ENCODE measurements at places on chromosomes 7 and 10.

DNA sequence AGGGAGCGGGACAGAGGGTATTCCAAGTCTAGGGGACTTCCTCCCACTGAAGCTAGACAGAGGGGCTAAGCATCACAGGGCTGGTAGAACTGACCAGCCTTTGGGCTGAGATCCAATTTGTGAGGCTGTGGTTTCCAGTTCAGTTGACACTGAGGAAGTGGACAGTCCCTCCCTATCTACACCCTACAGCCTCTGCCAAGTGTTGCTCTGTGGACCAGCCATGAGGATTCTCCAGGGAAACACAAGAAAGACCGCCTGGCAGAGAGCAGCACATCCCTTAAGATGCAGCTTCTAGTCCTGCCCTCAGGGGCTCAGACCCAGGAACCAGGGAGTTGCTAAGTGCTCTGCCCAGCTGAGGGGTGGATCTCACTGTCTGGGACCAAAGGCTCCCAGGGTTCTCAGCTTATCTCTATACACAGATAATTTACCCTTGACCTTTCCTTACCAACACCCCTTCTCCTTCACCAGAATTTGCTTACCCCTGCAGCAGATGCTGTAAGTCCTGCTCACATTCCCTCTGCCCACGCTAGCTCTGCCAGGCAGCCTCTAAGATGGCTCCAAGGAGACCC is 252.0 kb downstream of the SKIDA1 start:
- DNase-seq = no peak

- DNase-seq = peak; percentile 11
Observed at GRCh38 chr7:88357294-88357693, 50.6 kb upstream of the STEAP4 start.

DNA sequence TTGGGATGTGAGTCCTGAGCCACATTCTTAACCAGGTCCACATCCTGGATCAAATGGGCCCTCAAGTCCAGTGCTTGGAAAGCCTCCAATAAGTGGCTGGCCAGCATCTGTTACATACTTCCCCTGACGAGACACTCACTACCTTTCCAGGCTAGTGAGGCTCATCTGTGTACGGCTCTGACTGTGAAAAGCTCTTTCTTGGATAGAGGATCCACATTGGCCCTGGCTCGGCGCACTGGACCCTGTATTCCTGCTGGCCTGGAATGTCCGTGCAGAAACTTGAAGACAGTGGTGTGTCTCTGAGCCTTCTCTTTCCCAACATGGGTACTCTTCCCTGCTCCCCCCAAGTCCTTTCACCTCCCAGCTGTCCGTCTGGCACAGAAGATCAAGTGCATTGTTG is 35.5 kb downstream of the MYL10 start:
- DNase-seq = no peak

DNA sequence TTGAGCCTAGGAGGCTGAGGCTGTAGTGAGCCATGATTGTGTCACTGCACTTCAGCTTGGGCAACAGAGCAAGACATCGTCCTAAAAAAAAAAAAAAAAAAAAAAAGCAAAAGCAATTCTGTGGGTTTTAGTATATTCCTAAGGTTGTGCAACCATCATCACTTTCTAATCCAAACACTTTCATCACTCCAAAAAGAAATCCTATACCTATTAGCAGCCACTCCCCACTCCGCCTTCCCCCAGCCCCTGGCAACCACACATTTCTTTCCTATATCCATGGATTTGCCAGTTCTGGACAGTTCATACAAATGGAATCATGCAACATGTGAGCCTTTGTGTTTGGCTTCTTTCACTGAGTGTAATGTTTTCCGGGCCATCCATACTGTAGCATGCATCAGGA is 20.4 kb downstream of the ZAN start:
- no peak for DNase-seq

DNA sequence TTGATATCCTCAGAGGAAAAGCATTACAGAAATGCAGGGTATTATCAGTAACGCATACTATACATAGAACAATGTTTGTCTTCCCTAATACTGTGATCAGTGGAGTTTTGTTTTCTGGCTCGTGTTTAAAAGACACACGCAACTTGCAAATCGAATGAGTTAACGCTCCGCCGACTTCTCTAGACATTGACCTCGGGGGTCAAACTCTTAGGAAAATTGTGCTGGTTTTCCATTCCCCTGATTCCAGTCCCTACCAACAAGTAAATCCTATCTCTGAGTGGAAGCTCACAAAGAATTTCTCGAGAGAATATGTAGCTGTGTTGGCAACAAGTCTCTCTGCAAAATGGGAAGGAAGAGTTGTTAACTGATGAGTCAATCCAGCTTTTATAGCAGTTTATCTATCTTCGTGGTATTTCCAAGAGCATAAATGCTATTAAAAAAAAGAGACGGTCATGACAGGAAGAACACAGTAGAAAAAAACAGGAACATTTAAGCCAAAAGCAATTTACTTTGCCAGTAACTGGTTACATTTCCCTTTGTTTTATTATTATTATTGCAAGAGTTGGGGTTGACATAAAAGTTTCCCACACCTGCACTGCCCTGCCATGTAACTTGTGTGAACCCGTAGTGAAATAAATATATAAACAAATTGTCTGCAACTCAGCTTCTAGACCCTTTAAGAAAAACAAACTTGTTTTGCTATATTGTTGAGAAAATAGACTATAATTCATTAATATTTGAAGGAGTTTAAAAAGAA is 144.4 kb downstream of the ARID5B start:
- peak; percentile 94 for DNase-seq

GRCh38 chr10:97140902-97141745 is 44.6 kb downstream of the SLIT1 start:
- DNase-seq = no peak

DNA sequence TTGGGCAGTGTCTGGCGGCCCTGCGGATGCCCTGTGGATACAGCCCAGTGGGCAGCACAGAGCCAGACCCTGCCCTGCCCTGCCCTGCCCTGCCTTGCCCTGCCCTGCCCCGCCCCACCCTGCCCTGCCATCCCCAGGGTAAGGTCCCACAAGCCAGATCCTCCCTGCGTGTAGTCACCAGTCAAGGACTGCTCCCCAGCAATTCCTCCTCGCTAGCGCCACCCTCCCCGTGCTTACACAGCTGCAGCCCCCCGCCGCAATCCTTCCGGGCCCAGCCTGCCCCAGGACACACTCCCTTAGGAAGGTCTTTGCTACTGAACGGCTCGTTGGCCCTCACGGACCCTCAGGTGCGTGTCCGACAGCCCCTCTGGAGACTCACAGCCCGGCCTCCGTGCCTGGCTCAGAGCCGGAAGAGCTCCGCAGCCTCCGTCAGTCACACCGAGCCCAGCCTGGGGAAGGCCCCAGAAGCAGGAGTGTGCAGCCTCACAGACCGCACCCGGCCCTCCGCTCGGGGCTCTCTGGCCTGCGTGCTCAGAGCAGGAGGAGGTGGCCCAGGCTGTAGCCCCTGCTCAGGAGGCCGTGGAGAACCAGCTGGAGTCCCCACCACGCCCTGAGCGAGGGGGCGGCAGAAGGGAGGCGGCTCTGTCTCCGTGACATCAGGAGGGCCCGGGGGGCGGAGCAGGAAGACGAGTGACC is 68.3 kb downstream of the PWWP2B start:
- DNase-seq = no peak

DNA sequence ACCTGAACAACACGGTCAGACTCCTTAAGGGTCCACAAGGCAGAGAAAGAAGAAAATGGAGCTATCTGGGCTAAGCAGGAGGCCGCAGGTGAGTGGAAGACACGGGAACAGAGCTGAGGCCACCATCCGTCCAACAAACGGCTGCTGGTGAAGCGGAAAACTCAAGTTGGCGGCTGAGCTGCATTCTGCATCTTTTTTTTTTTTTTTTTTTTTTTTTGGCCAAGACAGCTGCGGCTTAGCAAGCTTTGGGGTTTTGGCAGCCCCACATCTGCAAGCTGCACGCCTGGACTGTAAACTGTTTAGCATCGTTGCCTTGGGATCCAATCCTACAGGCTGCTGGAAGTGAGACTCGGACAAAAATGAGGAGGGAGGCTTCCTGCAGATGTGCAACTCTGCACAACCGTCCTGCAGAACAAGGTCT is 37.4 kb downstream of the RGS10 start:
- DNase-seq = no peak

DNA sequence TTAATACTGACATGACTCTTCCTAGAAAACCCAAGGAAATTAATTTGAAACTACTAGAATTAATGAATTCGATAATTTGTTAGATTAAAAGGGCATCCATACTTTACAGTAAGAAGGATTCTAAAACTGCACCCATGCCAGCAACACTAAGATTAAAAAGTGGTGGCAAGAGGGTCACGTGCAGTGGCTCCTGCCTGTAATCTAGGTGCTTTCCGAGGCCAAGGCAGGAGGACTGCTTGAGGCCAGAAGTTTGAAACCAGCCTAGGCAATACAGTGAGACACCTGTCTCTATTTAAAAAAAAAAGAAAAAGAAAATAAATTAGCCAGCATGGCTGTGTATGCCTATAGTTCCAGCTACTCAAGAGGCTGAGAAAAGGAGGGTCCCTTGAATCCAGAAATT is 58.2 kb downstream of the SRPK2 start:
- DNase-seq = no peak

- DNase-seq = no peak
Observed at GRCh38 chr7:131493581-131493980, 62.8 kb downstream of the PODXL start.

DNA sequence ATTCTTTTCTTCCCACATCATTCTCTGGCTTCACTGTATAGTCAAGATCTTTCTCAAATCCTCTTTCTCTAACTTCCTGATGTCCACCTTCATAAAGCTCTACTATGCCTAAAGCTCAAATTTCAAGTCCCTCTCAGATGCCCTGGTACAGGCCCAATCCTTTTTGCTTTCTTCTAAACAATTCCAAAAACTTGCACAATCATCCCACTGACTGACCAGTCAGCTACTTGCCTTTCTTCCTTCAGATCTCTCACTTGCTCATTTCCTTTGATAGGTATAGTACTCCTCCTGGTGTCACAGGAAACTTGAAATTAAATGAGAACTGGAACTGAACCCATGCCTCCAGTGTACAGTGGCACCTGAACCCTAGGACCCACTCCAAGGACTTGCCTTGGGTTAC is 18.2 kb downstream of the SEC31B start:
- no peak for DNase-seq
